ENCODE measurements at places on chromosomes 4 and X. TPM values are rescaled to one million over a fixed set of nuclear protein-coding genes. Genes with fewer than 3 reads are reported as not detected.

DNA sequence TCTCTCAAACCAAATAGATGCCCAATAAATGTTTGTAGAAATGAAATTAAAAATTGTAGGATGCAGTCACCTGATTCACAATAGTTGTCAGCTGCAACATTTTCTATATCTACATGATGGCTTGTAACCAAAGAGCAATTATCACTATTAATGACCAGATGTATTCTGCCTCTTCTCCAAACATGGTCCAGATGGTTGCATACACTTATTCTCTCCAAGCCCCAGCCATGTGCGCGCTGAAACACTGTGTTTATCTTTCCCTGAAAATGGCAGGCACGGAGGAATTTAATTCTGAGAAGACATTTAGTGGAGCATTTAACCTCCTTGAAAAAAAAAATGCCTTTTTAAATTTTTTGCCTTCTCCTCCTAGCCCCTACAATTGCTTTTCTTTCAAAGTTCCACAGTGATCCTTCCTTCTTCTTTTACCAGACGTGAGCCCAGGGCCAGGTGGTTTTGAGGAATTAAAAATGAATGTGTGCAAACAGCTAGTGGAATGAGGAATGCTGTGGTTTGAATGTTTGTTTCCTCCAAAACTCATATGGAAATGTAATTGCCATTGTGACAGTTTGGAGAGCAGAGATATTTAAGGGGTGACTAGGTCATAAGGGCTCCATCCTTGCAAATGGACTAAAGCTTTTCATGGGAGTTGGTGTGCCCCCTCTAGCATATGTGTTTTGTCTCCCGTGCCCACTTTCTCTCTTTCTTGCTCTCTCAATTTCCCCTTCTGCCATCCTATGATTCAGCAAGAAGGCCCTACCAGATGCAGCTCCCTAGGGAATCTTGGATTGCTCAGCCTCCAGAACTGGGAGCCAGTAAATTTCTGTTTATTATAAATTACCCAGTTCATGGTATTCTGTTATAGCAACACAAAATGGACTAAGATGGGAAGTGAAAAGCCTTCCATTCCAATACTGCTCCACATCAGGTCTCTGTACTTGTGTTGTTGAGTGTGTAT, 136.0 kb downstream of the GABRB1 start:
- no peaks in the 10 kb centered on the region for H3K36me3 ChIP-seq
- no peaks in the 10 kb centered on the region for H3K4me1 ChIP-seq
- no peak overlapping the region for H3K4me3 ChIP-seq

GRCh38 chr4:88949605-88950004, 107.4 kb downstream of the FAM13A start:
- H3K36me3 ChIP-seq: no peaks in the 10 kb centered on the region
- no peak for DNase-seq
- no peak overlapping the region for H3K27ac ChIP-seq
- H3K4me1 ChIP-seq: no peaks in the 10 kb centered on the region
- H3K4me3 ChIP-seq: no peak overlapping the region

Gene IL1RAPL1
- total RNA-seq: 0.44 TPM

Gene FRMPD4
- under 0.01 TPM for total RNA-seq

- no peaks in the 10 kb centered on the region for H3K4me1 ChIP-seq
- H3K4me3 ChIP-seq: no peak overlapping the region
- DNase-seq: no peak
- H3K27me3 ChIP-seq: no peaks in the 10 kb centered on the region
- peaks cover 5% of the 10 kb centered on the region for H3K36me3 ChIP-seq
- H3K27ac ChIP-seq: no peak overlapping the region
These were observed 360.9 kb upstream of the ATOH1 start for GRCh38 chr4:93467484-93468155.

DNA sequence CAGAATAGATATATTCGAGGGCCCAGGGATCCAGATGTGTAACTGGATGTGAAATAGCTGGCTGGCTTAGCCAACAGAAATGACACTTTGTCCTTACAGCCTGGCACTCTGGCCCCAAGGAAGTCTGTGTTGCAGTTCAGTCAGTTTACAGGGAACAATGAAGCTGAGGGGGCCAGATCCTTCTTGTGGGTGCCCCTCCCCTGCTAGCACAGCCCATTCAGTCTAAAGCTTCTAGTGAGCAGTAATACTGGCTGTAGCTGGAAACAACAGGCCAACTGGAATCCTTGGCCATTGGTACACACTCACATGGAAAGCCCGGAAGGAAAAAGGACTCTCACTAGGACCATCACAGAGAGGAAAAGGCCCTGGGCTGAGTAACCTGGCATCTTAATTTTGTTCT, 22.7 kb upstream of the CD40LG start:
- no peaks in the 10 kb centered on the region for H3K27me3 ChIP-seq
- no peak overlapping the region for H3K4me3 ChIP-seq
- no peaks in the 10 kb centered on the region for H3K36me3 ChIP-seq
- H3K27ac ChIP-seq: no peak overlapping the region
- no peak for DNase-seq

DNA sequence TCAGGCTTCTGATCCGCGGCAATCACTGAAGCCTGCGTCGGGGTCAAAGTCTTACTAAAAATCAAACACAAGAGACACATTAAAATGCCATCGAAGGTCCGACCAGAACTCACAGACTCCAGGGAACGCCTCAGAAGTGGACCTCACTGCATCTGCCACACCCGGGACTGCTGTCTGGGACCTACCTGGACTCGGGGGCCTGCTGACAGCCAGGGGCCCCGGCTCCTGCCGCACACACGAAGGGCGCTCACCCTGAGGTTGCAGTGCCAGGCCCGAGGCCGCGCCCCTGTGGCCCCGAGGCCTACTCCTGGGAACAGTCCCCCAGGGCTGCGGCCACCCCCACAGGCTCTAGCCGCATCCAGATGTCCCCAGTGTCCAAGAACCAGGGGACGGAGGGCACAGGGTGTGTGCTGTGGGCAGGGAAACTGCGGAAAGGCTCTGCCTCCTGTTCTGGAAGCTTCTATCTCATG, 7.4 kb downstream of the CTBP1 start:
- no peak overlapping the region for H3K27ac ChIP-seq
- DNase-seq: no peak
- peaks cover 17% of the 10 kb centered on the region for H3K4me1 ChIP-seq

Gene RPA4
- total RNA-seq: 4.6 TPM

- H3K27ac ChIP-seq: no peak overlapping the region
- H3K4me1 ChIP-seq: no peaks in the 10 kb centered on the region
- H3K27me3 ChIP-seq: no peaks in the 10 kb centered on the region
- H3K4me3 ChIP-seq: no peak overlapping the region
- no peaks in the 10 kb centered on the region for H3K36me3 ChIP-seq
- DNase-seq: no peak
These were observed 207.0 kb downstream of the RRAGB start for GRCh38 chrX:55924574-55924973.

All from breast epithelium (tissue), 4 donors.